Lower lobe of right lung (tissue), 2 donors: ENCODE measurements at places on chromosomes 1 and 21. TPM values are rescaled to one million over a fixed set of nuclear protein-coding genes. Genes with fewer than 3 reads are reported as not detected.

Gene ST6GALNAC5
- total RNA-seq, result 16.3 TPM

Gene PCSK9
- 25.7 TPM for total RNA-seq

Gene IRF6
- 18.2 TPM for total RNA-seq

Gene SLAMF9
- not detected for total RNA-seq

Gene RIPPLY3
- total RNA-seq, result 0.44 TPM

Gene TRNP1
- total RNA-seq, result 15.3 TPM

GRCh38 chr1:107593501-107594209 is 371.3 kb downstream of the VAV3 start:
- no peak overlapping the region for H3K27ac ChIP-seq
- no peaks in the 10 kb centered on the region for H3K27me3 ChIP-seq
- no peaks in the 10 kb centered on the region for H3K36me3 ChIP-seq
- DNase-seq, result no peak
- H3K4me3 ChIP-seq, result no peak overlapping the region

- no peak overlapping the region for H3K27ac ChIP-seq
- H3K27me3 ChIP-seq, result no peaks in the 10 kb centered on the region
- H3K4me3 ChIP-seq, result no peak overlapping the region
- H3K4me1 ChIP-seq, result no peaks in the 10 kb centered on the region
- no peak for DNase-seq
These were observed 48.6 kb downstream of the KCNC4 start for GRCh38 chr1:110258734-110259133.

- no peak overlapping the region for H3K4me3 ChIP-seq
- no peaks in the 10 kb centered on the region for H3K4me1 ChIP-seq
These were observed 171.8 kb upstream of the C1orf87 start for GRCh38 chr1:60245324-60245723.

DNA sequence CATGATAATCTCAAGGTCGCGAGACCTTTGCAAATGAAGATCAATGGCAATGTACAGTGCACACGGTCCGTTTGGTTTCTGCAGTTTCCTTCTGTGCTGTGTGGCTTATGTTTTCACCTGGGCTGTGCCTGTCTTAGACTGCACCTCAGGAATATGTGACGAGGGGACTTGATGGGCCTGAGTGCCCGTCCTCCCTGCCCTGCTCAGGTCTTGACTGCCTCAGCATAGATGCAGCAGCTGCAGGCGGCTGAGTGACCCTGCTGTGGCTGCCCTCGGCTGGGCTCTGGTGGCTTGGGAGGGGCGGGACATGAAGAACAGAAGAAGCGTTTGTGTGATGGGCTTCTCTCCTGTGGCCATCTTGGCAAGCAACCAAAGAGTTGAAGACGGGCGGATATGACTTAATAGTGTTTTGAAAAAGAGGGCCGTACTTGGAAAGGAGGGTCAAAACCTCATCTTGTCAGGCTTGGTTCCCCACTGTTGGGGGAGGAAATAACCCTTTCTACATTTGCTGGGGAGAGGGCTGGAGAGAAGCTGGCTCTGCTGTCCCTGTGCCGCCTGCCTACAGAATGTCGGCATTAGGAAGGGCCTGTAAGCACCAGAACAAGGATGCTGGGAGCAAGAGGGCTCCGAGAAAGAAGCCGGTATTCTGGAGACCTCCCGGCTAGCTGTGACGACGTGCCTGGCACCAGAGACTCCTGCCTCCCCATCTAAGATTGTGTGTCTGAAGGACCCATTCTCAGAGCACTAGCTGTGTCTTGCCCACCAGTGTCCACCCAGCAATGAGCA is 7.1 kb downstream of the MYBPHL start:
- H3K36me3 ChIP-seq, result no peaks in the 10 kb centered on the region
- no peak overlapping the region for H3K4me3 ChIP-seq
- no peak for DNase-seq
- H3K4me1 ChIP-seq, result peaks cover 37% of the 10 kb centered on the region
- H3K27ac ChIP-seq, result peak overlapping the region; percentile 73

GRCh38 chr1:203672346-203672745 is 45.7 kb downstream of the ATP2B4 start:
- peaks cover 69% of the 10 kb centered on the region for H3K4me1 ChIP-seq
- H3K27ac ChIP-seq, result peak overlapping the region; percentile 66
- peak overlapping the region; percentile 1 for H3K4me3 ChIP-seq
- DNase-seq, result no peak
- H3K36me3 ChIP-seq, result no peaks in the 10 kb centered on the region

DNA sequence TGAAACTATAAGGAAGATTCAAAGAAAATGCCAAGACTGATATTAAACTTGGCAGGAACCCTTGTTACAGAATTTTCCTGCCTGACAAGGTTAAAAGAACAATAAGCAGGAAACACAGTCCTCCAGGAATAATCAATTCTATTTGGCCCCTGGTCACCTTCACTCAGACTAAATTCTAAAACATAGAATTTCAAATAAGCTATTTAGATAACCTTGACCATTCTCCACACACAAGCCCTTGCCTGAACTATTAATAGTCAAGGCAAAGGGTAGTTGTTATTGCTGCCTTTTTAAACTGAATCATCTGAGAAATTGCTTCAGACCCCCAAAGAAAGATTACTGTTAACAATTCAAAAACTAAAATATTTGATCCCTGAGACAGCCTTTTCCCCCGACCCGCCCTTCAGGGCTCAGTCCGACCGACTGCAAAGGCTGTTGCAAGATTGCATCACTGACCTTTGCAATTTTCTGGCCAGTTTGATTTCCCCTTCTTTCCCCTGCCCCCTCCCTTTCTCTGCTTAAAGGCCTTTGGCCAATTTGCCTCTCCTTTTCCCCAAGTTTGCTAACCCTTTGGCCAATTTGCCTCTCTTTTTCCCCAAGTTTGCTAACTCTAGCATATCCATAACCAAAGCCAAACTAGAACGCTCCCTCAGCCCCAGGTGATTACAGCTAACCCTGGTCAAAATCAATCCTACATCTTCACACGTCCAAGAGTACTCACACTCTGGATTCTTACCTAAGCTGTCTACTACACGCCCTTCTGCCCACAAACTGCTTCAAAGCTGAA is 1.4 kb upstream of the G0S2 start:
- no peaks in the 10 kb centered on the region for H3K27me3 ChIP-seq
- H3K27ac ChIP-seq, result no peak overlapping the region
- H3K36me3 ChIP-seq, result no peaks in the 10 kb centered on the region
- no peak overlapping the region for H3K4me3 ChIP-seq

GRCh38 chr1:28161751-28162150 is 14.7 kb downstream of the PTAFR start:
- peak overlapping the region; percentile 80 for H3K27ac ChIP-seq
- H3K4me3 ChIP-seq, result no peak overlapping the region
- H3K27me3 ChIP-seq, result no peaks in the 10 kb centered on the region
- DNase-seq, result no peak

DNA sequence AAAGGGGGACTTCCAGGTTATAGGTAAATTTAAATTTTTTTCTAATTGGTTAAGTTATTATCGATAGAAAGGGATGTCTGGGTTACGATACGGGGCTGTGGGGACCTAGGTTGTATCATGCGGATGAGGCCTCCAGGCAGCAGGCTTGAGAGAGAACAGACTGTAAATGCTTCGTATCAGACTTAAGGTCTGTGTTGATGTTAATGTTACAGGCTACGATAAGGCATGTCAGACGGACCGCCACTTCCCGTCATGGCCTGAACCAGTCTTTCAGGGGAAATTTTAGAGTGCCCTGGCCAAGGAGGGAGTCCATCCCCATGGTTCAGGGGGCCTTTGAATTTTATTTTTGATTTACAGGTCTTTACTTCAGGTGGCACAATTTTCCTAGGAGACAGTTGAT is 16.7 kb downstream of the ABCG1 start:
- no peaks in the 10 kb centered on the region for H3K36me3 ChIP-seq
- peak overlapping the region; percentile 66 for H3K4me3 ChIP-seq
- no peaks in the 10 kb centered on the region for H3K27me3 ChIP-seq

DNA sequence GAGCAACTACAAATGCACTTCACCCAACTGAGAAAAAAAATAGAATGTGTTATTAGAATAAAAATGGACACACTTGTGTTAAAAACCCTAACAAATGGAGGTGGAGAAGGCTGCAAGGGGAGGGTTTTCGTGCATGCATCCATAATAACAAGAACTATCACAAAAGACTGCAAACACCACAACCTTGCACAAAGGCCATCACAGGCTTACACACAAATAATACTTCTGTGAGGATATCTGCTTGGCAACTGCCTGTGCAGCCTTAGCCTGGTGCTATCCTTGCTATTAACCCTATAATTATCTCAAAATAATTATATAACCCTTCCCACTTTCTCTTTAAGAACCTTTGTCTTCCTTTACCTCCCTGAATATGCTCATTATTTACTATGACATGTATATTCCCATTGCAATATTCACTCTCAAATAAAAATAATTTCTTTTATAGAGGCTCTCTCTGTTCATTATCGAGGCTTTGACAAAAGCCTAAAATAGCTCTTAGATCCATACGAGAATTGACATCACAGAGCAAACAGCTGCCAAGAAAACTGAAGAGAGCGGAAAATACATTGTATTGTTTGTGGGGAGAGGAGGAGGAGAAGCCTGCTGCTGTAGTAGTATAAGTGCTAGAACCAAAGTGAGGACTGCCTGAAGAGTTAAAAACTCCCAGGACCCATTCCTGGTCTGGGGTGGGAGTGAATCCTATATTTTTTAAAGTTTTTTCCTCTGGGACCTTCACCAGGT is 1768.7 kb downstream of the BRINP3 start:
- H3K4me3 ChIP-seq, result no peak overlapping the region
- no peaks in the 10 kb centered on the region for H3K27me3 ChIP-seq
- no peaks in the 10 kb centered on the region for H3K36me3 ChIP-seq
- no peak for DNase-seq

DNA sequence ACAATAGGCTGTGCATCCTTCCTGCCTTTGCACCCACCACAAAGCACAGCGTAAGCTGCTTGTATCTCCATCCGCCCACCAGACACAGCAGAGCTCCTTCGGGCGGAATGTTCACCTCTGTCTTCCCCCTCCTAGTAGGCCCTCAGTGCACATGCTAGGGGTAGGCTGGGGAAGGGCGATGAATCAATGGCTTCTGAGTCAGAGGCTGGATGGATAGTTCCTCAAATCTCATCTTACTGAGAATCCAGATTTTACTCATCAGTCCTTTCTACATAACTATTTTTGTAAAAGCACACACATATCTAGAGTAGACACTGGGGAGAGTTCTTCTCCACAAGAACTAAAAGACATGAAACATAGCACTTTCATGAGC is 73.8 kb downstream of the BCAR3 start:
- H3K27ac ChIP-seq, result no peak overlapping the region
- no peak overlapping the region for H3K4me3 ChIP-seq
- DNase-seq, result no peak
- H3K4me1 ChIP-seq, result peaks cover 26% of the 10 kb centered on the region
- no peaks in the 10 kb centered on the region for H3K36me3 ChIP-seq

DNA sequence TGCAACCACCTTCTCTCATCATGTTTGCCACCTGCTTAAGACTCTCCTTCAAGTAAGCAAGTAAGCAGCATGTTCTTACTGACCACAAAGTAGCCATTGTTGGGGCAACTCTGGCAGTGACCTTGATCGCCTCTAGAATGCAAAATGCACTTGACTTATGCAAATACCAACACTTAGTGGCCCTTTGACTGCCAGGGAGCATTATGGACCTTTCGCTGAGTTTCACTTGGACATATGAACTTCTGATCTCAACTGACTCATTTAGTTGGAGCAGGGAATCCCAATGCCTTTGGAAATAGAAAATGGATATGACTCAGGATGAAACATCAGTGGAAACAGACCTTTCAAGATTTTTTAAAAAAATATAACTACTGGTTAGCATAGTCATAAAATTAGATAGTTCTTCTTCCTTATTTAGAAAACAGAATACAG is 6.1 kb upstream of the PLA2G5 start:
- H3K4me3 ChIP-seq, result no peak overlapping the region
- no peak for DNase-seq
- H3K27me3 ChIP-seq, result no peaks in the 10 kb centered on the region
- peaks cover 10% of the 10 kb centered on the region for H3K4me1 ChIP-seq
- H3K27ac ChIP-seq, result no peak overlapping the region

- peaks cover 43% of the 10 kb centered on the region for H3K27me3 ChIP-seq
- H3K36me3 ChIP-seq, result no peaks in the 10 kb centered on the region
- H3K4me1 ChIP-seq, result peaks cover 30% of the 10 kb centered on the region
- H3K4me3 ChIP-seq, result no peak overlapping the region
- DNase-seq, result peak; percentile 57
These were observed 2.8 kb downstream of the MYCL start for GRCh38 chr1:39898648-39899603.

DNA sequence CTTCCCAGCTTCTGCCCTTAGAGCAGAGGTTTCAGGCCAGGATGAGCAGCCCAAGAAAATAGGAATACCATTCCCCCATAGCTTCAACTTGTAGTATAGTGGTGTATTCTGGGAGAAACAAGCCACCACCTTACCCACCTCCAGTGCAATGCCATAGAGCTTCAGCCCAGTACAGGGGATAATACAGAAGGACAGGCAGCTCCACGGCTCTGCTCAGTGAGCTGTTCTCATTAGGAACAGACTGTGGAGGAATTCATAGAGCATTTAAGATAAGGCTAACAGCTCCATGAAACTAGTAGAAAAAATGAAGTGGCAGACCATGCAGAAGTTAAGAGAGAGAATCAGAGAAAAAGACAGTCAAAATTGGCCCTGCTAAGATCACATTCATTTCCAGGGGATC is 294.7 kb upstream of the POGK start:
- no peaks in the 10 kb centered on the region for H3K27me3 ChIP-seq
- H3K4me3 ChIP-seq, result no peak overlapping the region
- no peak for DNase-seq
- H3K4me1 ChIP-seq, result no peaks in the 10 kb centered on the region
- no peaks in the 10 kb centered on the region for H3K36me3 ChIP-seq

DNA sequence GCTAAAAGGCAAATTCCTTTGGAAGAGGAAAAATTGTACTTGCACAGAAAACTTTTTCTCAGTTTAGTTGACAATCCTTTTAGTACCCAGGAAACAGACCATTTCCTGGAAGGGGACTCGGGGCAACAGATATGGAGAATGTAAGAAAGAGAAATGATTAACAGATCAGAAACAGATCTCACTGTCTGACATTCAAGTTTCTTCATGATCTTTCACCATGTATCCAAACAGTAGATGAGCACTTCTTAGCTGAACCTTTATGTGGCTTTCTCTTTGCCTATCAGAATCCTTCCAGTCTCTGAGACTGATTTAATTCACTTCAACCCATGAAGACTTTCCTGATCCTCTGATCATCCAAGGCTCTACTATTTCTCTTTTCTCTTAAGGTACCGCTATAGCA is 2.7 kb downstream of the TTLL7 start:
- no peaks in the 10 kb centered on the region for H3K36me3 ChIP-seq
- no peak for DNase-seq
- H3K27me3 ChIP-seq, result peaks cover 5% of the 10 kb centered on the region
- no peak overlapping the region for H3K4me3 ChIP-seq
- peaks cover 6% of the 10 kb centered on the region for H3K4me1 ChIP-seq
- no peak overlapping the region for H3K27ac ChIP-seq

DNA sequence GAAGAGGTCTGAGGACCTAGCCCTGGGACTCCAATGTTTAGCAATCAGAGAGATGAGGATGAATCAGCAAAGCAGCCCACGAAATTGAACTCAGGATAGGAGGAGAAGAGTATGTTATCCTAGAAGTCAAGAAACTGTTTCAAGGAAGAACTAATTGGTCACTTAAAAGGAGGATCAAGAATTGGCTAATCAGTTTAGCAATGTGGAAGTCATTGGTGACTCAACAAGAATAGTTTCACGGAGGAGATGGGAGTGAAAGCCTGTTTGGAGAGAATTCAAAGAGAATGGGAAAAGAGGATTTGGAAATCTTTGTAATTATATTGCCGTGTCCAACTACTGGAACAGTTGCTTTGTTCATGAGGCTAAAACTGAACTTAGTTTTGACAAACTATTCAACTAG is 7.4 kb downstream of the HMCN1 start:
- no peak overlapping the region for H3K4me3 ChIP-seq
- H3K4me1 ChIP-seq, result no peaks in the 10 kb centered on the region
- H3K36me3 ChIP-seq, result no peaks in the 10 kb centered on the region
- DNase-seq, result no peak
- H3K27me3 ChIP-seq, result no peaks in the 10 kb centered on the region
- no peak overlapping the region for H3K27ac ChIP-seq
